Cortex of kidney (tissue), 1 donor: ENCODE measurements at places on chromosomes 6 and 20.

DNA sequence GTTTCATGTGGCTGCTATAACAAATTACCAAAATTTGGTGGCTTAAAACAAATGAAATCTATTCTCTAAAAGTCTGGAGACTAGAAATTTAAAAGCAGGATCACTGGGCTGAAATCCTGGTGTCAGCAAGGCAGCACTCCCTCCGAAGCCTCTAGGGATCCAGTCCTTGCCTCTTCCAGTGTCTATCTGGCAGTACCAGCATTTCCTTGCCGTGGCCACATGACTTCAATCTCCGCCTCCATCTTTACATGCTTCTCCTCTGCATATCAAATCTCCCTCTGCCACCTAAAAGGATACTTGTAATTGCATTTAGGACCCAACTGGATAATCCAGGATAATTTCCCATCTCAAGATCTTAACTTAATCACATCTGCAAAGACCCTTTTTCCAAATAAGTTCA is 30.2 kb downstream of the ARHGAP18 start:
- DNase-seq, result no peak

- no peak for DNase-seq
These were observed 200.9 kb downstream of the NFATC2 start for GRCh38 chr20:51341581-51341980.

- DNase-seq, result no peak
These were observed 239.2 kb downstream of the GMPR start for GRCh38 chr6:16477367-16478149.

- no peak for DNase-seq
These were observed 87.6 kb downstream of the ASXL1 start for GRCh38 chr20:32445539-32446273.

DNA sequence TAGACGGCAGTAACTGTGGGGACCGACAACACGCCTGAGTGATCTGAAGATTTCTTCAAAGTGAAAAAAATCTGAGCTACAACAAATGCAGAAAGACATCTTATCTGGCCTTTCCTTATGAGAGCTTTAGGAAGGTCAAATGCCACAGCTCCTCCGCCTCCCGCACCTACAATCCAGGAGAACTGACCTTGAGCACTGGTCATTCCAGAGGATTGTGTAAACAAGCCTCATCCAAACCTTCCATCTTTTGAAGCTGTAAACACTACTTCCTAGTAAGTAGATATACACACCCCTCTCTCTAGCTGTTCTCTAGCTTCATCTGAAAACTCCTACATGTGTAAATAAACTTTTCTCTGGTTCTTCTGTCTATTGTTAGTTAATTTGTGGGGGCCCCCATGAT is 76.9 kb downstream of the CD24 start:
- no peak for DNase-seq

DNA sequence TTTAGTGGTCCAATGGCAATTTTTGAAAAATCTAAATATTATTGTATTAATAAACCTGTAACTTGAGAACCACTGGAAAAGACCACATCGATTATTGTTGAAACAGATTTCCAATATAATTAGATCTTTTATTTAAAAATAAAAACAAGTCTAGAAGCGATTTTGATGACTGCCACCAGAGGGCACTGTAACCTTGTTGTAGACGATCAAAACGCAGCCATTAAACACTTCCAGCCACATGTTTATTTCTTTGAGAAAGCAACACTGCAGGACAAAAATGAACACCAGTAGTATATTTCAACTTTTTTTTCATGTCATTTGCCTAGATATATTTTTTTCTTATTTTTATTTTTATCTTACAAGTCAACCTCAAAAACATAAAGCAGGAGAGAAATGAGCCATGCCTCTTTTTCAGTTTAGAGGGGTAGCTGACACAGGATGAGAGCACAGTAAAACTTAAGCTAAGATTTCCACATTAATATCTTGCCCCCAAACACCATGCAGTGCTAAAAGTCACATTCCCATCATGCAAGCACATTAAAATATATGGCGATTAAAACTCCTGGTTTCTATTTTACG is 115.4 kb downstream of the OPRM1 start:
- DNase-seq, result no peak

DNA sequence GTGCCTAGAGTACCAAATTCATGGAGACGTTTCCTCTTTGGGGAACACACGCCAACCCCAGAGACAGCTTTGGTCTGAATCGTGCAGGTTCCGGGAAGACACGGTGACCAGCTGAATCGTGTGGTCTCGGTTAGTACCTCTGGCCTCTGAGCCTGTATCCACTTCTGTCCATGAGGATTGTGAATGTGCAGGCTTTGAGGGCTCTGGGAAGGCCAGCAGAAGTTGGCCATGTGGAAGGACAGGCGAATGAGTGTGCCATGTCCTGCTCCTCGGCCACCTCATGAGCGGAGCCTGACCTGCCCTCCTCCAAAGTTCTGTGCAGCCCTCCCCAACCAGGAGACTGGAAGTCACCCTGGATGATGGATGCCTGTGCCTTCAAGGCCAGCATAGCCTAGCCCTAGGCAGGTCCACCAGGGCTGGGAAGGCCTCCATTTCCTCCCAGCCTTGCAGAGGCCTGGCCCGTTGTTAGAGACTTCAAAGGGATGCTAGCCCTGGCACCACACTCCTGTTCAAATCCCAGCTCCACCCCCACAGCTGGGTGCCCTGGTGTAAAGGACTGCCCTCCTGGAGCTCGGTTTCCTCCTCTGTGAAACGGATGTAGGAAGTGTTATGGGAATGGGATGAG is 1.7 kb upstream of the TMEM74B start:
- no peak for DNase-seq

DNA sequence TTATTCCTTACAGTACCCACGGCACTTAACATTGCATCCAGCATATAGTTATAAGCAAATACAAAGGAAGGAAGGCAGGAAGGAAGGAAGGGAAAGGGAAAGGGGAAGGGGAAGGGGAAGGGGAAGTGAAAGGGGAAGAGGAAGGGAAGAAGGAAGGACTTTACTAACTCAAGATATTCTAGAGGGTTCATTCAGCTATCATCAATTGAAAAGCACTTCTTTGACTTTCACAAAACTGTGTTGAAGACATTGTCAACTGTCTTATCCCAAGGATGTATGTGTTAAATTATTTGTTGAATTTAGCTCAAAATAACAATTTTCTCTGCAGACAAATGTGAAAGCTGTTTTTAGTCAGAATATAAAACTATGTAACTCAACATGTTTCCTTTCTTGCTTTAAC is 87.7 kb downstream of the EPM2A start:
- DNase-seq, result no peak

- no peak for DNase-seq
These were observed 110.2 kb downstream of the RCAN2 start for GRCh38 chr6:46381057-46381456.

GRCh38 chr20:6814945-6815344 is 47.5 kb downstream of the BMP2 start:
- no peak for DNase-seq

DNA sequence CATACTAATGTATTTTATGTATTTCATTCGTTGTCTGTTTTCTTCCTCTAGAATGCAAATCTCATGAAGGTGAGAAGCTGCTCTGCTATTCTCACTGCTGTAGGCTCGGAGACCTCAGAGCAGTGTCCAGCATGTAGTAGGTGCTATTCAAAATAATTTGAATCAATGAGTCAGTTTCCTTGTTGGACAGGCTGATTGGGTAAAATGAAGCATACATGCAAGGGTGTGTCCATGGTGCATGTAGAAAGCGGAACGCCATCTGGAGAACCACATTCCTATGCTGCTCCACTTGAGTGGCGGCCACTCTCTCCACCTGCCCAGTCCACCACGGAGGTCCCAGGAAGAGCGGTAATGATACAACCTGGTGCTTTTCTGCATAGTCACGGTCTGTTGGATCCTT is 412.1 kb downstream of the QKI start:
- DNase-seq, result no peak

DNA sequence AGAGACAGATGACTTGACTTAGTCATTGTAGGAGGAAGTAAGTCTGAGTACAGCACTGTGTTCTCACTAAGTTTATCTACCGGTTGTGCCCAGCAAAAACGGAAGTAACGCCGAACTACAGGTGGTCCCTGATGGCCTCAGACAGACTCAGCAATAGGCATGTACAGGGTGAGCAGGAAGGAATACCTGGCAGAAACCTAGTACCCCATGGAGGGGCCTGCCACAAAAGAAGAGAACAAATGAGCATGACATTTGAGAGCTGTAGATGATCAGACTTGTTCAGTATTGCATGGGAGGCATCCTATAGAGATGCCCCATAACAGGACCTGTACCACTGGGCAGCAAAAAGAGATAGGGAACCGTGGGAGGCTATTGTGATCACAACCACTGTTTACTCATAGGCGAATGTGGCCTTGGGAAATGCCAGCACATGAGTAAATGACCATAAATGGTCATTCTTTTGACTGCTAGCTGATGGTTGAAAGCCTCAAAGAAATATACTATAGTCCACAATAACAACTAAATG is 106.4 kb upstream of the TAB2 start:
- no peak for DNase-seq

DNA sequence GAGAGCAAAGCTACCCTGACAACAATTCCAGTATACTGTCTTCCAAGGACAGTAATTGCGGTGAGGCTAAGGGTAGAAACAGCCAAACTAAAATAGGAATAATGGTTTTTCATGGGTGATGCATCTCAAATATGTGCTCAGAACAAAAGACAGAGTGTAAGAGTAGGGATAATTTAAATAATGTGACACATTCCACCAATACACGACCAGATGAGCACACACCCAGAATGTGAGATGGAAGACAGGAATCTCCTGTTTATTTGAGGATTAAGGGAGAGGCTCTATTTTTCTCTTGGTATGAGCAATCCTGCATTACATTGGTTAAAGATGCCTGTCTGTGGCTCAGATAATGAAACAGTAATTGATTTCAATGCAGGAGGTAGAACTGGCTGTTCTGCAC is 292.9 kb upstream of the ZFP64 start:
- DNase-seq, result no peak

GRCh38 chr6:43736844-43737243 is 33.2 kb upstream of the VEGFA start:
- DNase-seq, result no peak

GRCh38 chr20:22821081-22821727 is 213.9 kb upstream of the SSTR4 start:
- DNase-seq, result no peak

- DNase-seq, result no peak
These were observed 95.9 kb upstream of the ADGRF1 start for GRCh38 chr6:47138046-47138445.

DNA sequence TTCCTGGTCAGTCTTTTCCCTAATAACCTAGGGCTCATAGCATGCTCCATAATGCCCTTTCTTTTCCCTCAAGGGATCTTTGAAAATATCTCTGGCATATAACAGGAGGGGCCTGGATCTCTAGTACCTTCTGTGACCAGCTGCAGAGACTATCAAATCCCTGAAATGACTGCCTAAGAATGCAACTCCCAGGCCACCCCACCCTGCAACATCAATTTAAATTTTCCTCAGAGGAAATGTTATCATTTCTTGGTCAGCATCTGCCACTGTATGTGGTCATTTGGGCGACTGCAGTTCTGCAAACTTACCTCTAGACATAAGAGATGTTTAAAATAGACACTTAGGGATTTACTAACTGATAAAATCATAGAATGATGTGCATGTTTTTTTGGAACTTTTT is 200.2 kb downstream of the KCNQ5 start:
- DNase-seq, result no peak

- no peak for DNase-seq
These were observed 21.8 kb downstream of the PKHD1 start for GRCh38 chr6:52065621-52066020.

GRCh38 chr6:36809941-36810803 is 29.1 kb downstream of the CPNE5 start:
- no peak for DNase-seq

GRCh38 chr6:14831937-14832336 is 413.9 kb upstream of the JARID2 start:
- DNase-seq, result no peak

DNA sequence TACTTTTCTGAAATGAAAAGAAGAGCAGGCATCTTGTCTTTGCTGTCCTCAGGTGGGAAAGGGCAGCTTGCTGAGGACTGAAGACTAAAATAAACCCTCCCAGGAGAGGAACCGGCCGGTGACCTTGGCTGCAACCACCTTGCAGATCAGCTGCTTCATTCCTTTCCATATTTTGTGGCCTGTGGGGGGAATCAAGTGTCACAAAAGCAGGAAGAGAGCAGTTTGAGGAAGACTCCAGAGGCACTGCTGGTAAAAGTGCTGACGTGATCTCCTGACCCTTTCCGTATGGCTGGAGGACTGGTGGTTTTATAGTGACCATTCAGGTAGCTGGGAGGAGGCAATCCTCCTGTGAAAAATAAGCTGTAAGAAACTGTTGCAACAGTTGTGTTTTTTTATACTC is 157.0 kb downstream of the PLCB4 start:
- DNase-seq, result no peak

DNA sequence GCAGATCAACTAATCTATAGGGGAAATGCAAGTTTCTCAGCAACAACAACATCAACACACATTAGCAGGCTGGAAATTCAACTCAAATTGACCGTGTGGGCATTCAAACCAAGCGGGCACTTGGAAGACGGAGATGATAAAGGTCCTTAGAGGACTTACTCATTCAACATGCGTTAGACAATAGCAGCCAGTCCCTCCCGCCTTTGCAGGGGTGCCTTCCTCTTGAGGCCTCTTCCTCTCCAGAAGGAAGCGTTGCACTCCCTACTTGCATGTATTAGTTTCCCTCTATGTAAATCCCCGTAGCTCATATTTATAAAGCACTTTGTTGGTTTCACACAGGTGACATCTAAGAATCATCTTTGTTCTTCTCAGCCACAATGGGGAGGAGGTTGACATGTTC is 300.8 kb upstream of the STXBP5 start:
- no peak for DNase-seq

DNA sequence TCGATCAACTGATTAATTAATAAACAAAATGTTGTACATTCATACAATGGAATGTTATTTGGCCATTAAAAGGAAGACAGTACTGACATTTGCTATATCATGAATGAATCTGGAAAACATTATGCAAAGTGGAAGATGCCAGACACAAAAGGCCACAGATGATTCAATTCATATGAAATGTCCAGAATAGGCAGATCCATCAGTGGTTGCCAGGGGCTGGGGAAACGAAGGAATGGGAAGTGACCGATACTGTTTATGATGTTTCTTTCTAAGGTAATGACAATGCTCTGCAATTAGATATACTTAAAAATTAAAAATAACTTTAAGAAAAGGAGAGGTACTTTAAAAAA is 37.2 kb downstream of the ELOVL5 start:
- DNase-seq, result no peak

DNA sequence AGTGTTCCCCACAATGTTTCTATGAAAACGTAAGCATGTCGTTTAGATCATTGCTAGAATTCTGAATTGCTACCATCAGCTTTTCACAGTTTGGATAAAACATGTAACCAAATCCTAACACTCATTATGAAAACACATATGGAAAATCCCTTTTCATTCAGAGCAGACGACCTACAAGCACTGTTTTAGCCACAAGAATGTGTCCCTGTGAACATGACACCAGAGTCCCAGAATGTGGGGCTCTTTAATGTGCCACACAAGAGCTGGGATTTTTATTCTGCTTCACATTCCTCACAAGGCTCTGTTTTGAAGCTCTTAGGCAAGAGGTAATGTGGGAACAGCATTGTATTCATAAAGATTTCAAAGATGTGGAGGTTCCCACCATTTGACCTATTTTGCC is 141.1 kb upstream of the CITED2 start:
- no peak for DNase-seq
